ENCODE measurements at places on chromosomes 5 and 9. TPM values are rescaled to one million over a fixed set of nuclear protein-coding genes. Genes with fewer than 3 reads are reported as not detected.

The PROB1 gene
- total RNA-seq, result 2.8 TPM

The SPEF2 gene
- total RNA-seq, result 0.20 TPM

The PHF2 gene
- total RNA-seq, result 7.6 TPM

The PCDHA1 gene
- total RNA-seq, result under 0.01 TPM

The MYORG gene
- 2.6 TPM for total RNA-seq

The SPATA31D4 gene
- not detected for total RNA-seq

The SCGB3A2 gene
- not detected for total RNA-seq

The PAEP gene
- not detected for total RNA-seq

The PTBP3 gene
- total RNA-seq, result 32.3 TPM

The CYSRT1 gene
- total RNA-seq, result 0.20 TPM

The MCIDAS gene
- total RNA-seq, result not detected

The OBP2B gene
- not detected for total RNA-seq

The IFNA14 gene
- total RNA-seq, result not detected

The F12 gene
- total RNA-seq, result 0.40 TPM

The SLC38A9 gene
- 32.9 TPM for total RNA-seq

The TLE1 gene
- total RNA-seq, result 96.4 TPM

The PRSS3 gene
- 2.0 TPM for total RNA-seq

The PHPT1 gene
- 242 TPM for total RNA-seq

The SLC45A2 gene
- total RNA-seq, result under 0.01 TPM

The SLC34A1 gene
- total RNA-seq, result not detected

The PCDHA2 gene
- total RNA-seq, result under 0.01 TPM

The GRIN3A gene
- total RNA-seq, result not detected

The RNF180 gene
- total RNA-seq, result 1.1 TPM

The PDZD2 gene
- 0.20 TPM for total RNA-seq

The PLEKHG4B gene
- total RNA-seq, result under 0.01 TPM

The GLRA1 gene
- total RNA-seq, result not detected

The CATSPER3 gene
- under 0.01 TPM for total RNA-seq

The LCN9 gene
- not detected for total RNA-seq

The GAPT gene
- not detected for total RNA-seq

The NOXA1 gene
- 0.87 TPM for total RNA-seq

The C9 gene
- under 0.01 TPM for total RNA-seq

The SLC35D2 gene
- total RNA-seq, result 20.0 TPM

The PCDHB7 gene
- total RNA-seq, result 0.44 TPM

The CCDC69 gene
- total RNA-seq, result 2.4 TPM

The SV2C gene
- total RNA-seq, result not detected

The FBP2 gene
- total RNA-seq, result not detected

The CEL gene
- under 0.01 TPM for total RNA-seq

The SEMA4D gene
- total RNA-seq, result 2.0 TPM

The PTGDS gene
- total RNA-seq, result 0.22 TPM

The GABRA1 gene
- total RNA-seq, result not detected

The DNAJB5 gene
- 3.1 TPM for total RNA-seq

The ENC1 gene
- total RNA-seq, result 29.9 TPM

The IL33 gene
- total RNA-seq, result 6.3 TPM

The PTPN3 gene
- 2.6 TPM for total RNA-seq

The SLC36A3 gene
- not detected for total RNA-seq

The CTSV gene
- total RNA-seq, result 0.20 TPM

The WWC1 gene
- 0.44 TPM for total RNA-seq

The IRGM gene
- not detected for total RNA-seq

The ASTN2 gene
- total RNA-seq, result 0.99 TPM

The ISL1 gene
- not detected for total RNA-seq

The CYSTM1 gene
- total RNA-seq, result 9.5 TPM

The SREK1 gene
- total RNA-seq, result 33.8 TPM

The MEF2C gene
- total RNA-seq, result 91.5 TPM

The POLR3G gene
- 3.7 TPM for total RNA-seq

All from lung microvascular endothelial cell (primary cell).